ENCODE measurements at places on chromosomes 12 and 14.

- DNase-seq: no peak
These were observed 13.0 kb downstream of the PELI2 start for GRCh38 chr14:56131004-56131864.

DNA sequence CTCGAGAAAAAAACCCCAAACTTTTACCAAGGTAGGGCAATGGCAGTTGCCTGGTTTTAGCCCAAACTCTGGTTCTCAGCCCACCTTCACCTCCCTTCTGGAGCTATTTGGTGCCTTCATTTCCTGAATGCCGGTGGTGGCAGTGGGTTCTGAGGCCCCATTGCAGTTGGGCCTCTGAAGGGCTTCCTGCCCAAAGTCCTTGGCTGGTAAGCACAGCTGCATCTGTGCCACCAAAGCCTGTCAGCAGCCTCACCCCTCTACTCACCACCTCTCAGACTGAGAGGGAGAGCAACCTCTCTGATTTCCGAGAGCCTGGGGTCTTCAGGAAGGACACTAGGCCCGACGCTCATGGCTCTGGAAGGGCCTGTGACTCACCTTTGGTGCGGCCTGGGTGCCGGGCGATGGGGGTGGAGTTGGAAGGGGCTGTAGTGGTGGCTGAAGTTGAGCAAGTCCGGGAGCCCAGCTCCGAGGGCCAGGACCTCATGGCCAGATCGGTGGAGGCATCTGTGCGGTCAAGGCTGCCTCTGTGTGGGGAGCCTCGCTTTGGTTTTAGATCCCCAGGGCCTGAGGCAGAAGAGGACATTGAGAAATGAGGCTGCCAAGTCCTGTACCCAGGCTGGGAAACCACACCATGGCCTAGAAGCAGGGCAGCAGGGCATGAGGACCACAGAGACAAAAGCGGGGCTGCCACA is 38.6 kb upstream of the GPR68 start:
- DNase-seq: no peak

DNA sequence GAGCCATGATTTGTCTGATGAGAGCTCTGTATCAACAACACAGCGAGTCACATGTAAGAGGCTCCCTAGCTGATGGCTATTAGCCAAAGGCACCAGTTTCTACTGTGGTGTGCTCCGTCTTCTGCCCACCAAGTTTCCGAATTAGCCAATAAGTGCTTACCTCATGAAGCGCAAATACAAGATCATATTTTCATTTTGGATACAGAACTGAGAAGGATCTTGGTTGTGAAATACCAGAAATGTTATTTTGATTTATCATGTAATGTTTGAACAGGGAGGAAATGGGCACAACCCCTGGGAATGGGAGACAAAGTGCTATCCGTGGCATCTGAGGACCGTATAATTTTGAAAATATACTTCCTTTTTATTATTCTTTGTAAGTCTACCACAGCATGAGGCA is 234.3 kb downstream of the DACT1 start:
- DNase-seq: no peak

GRCh38 chr14:102734436-102734835 is 42.8 kb upstream of the TRAF3 start:
- DNase-seq: no peak

DNA sequence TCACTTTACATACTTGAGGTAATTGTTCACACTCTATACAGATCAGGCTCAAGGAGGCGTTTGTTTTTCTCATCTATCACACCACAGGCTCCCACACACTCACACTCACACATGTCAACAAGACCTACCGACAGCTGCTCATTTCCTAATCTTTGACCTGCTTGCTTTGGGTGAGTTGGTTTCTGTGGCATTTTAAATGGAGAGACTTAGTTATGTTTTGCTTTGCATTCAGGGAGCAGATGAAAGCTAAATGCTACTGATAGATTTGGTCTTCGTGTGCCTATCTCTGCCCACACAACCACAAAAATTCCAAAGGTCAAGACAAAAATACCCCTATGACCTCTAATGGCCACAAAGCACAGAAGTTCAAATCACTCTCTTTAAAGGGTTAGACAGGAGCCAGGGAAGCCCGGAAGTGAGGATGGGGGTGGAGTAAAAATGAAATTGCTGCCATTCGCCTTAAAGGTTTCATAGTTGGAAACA is 203.5 kb upstream of the G2E3 start:
- DNase-seq: no peak

DNA sequence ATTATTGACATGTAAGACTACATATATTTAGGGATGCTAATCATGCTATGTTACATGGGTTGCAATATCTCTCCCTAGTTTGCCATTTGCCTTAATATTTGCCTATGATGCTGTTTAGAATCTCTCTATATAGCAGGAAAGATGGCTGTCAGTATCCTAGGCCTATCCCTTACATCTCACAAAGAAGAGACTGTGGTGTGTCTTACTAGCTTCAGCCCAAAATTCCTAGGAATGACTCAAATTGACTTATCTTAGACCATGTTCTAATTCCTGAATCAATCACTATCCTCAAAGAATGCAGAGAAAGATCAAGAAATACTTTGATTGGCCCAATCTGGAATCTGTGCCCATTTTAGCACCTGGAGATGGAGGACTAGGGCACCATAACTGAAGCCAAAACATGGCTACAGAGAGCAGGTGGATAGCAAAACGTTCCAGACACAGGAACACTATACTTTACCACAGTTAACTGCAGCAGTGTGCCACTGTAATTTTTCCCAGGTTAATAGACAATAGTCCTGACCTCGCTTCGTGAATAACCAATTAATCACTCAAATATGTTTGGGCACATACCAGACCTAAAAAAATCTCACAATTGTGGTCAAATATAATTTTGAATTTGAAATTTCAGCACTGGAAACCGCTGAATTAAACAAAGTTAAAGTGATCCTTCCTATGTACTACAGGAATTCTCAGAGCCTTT is 32.7 kb upstream of the GLIPR1 start:
- no peak for DNase-seq

DNA sequence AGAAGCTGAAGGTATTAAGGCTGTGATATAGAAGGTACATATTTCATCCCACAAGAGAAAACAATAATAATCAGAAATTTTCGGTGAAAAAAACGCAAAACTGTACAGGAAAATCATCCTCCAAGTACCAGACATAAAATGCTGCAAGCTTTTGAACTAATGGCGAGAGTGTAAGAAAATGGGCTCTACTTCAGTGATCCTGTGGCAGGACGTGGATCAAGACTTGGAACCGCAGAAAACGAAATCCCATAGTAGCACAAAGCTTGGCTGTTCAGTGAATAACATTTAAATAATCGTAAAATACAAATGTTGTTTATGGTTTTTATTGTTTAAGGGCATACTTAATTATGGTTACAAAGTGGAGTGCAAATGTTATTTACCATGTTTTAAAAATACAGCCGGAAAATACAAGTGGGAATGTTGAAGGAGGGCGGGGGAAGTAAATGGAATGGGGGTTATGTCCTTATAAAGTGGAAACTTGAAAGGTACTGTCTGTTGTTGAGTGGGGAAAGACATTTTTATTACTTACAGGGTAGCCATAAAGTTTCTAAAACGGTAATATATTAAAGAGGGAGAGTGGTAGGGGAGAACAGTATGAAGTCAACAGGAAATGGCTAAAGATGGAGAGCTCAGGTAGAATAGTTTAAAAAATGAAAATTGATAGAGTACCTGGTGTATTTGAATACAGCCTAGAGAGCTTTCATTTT is 1.1 kb downstream of the SMIM10L1 start:
- no peak for DNase-seq

Measured in stimulated activated CD8-positive, alpha-beta memory T cell treated with anti-CD3 and anti-CD28 coated beads, Interleukin-15, amount 100 ng/mL, for 4 hours (primary cell).